ENCODE measurements at places on chromosomes 2 and 18.

DNA sequence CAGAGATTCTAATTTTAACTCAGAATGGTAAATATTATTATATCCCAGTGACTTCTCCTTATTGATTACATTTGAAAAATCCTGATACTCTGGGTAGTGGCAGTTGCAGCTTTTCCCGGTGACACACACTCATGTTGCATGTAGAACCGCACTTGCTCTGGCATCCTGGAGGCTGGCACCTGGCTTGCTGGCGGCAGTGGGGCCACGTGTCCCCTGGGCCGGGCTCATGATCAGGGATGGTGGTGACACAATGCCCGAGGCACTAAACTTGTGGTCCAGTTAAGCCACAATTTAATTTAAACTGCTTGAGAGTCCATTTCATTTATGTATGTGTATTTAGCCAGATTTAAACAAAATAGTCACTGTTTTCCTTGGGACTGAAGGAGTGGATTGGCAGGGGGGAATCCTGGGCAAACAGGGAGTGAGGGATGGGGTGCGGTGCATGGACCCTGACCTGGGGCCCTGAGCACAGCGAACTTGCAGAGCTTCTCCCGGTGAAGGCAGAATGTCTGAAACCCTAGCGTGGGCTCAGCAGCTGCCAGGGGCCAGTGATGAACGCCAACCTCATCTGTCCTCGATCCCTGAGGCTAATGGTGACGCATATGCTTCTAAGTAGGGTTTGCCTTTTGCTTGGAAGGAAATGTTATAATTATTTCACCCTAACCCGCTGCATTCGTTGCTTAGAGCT is 50.0 kb downstream of the KCNG2 start:
- no peak for DNase-seq

GRCh38 chr18:74457725-74458421 is 765 bp upstream of the DIPK1C start:
- DNase-seq = no peak

DNA sequence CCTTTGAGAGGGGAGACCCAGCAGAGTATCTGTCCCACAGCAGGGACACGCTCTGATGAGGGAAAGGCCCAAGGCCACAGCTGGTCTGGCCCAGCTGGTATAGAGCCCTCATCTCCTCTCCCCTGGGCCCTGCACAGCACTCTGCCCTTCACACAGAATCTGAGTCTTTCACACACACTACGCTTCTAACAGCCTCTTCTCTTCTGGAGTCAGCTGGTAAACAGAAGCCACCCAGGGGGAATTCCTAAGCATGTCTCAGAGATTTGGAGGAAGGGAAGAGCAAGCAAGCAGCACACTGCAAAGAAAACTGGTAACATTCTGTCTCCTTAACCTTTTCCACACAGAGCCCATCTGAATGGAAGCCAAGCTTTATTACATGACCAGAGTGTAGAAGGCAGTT is 121.1 kb upstream of the ACAA2 start:
- DNase-seq = no peak

GRCh38 chr18:61998335-61998734 is 105.5 kb upstream of the RNF152 start:
- DNase-seq = no peak

GRCh38 chr2:188414411-188414810 is 122.7 kb downstream of the GULP1 start:
- DNase-seq = no peak

- DNase-seq = no peak
These were observed 459.4 kb downstream of the EPHA4 start for GRCh38 chr2:221112744-221113143.

DNA sequence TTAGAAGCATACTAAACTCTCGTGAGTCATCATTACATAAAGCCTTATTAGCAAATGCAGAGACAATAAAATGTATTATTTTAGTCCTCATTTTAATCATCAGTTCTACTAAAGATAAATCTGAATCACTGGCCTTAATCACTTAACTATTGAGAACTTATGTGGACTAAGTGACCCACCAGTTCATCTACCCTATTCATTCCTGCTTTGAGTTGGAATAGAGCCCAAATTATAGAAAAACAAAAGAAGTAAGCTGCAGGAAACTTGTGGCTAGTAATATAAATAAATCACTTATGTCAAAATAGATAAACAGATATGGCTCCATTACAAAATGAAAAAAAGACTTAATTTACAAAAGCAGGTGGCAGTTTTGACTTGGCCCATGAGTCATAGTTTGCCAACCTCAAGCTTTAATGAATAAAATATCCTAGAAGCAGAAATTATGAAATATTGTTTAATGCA is 851.8 kb upstream of the CRIM1 start:
- no peak for DNase-seq

DNA sequence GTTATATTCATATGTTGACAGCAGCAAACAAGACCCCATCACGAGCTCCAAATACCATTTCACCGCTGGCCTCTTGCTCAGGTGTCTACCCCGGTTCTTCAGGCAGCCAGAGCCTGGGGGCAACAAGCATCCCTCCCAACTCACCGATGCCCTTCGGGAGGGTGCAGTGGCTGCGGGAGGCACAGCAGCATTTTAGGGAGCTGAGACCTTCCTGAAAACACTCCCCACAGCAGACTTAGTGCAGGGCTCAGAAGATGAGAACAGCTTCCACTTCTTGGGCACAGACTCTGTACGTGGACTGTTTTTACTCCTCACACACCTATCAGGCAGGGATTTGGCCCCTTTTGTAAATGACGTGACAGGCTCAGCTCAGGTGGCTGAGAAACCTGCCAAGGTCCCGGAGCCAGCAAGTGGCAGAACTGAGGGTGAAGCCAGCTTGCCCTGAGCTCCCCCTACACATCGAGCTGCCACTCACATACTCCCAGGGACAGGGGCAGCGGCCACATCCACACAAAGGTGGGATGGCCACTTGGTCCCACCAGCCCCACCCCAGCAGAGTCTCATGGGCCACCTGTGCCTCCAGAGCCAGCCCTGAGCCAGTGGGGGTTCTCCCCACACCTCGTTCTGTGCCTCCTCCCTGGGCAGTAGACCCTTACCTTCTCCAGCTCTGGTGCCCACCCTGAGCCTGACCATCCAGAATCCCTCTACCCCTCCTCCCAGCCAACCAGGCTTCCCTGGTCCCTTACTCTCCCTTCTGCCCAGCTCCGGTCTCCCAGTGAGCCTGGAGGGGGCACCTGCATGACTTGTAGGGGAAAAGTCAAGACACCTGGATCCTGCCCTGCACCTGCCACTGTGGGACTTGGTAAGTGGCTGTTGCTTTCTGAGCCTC is 28.5 kb downstream of the CYP27C1 start:
- no peak for DNase-seq

DNA sequence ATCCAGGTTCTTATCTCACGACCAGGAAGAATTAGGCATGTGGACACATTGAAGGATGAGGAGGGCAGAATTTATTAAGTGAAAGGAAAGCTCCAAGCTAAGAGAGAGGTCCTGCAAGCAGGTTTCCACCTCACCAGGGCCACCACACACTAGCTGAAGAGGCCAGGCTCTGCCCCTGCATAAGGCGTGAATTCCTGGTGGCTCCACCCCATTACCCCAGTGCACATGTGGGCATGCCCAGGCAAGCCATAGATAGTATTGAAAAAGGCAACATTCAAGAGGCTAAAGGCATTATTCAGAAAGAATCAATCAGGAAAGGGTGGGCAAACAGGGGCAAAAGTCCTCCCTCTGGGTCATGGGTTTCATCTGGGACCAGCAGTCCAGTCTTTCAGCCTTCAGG is 30.9 kb upstream of the GRP start:
- DNase-seq = no peak

GRCh38 chr18:21704603-21705364 is at the start of gene ABHD3:
ABHD3 (minus strand) TSS chr18:21704774; CDS start chr18:21704665, 109 bp downstream.
- DNase-seq = peak; percentile 35

DNA sequence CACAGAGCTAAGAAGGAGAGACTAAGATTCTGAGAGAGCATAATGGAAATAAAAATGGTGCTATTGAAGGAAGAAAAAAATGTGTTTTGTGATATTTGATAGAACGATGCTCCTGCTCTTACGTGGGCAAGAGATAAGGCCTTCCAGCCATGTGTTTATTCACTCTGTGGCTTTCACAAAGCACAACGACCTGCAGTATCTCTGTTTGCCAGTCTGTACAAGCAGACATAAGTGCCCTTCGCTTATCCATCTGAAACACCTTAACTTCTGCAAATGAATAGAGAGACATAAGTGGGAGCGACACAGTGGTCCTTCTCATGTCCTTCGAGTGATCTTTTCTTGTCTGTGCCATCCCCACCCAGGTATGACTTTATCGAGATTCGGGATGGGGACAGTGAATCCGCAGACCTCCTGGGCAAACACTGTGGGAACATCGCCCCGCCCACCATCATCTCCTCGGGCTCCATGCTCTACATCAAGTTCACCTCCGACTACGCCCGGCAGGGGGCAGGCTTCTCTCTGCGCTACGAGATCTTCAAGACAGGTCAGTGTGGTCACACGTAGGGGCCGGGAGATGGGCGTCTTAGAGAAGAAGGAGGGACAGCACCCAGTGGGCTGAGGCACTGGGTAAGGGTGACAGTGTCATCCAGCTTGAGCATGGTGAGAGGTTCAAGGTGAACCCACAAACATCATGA is 33.7 kb downstream of the NRP2 start:
- DNase-seq = no peak

GRCh38 chr2:137223722-137224121 is 458.4 kb downstream of the THSD7B start:
- DNase-seq = no peak

- DNase-seq = no peak
These were observed 860.4 kb upstream of the CRIM1 start for GRCh38 chr2:35495182-35495581.

- no peak for DNase-seq
These were observed 118.4 kb downstream of the ALK start for GRCh38 chr2:29802986-29803385.

DNA sequence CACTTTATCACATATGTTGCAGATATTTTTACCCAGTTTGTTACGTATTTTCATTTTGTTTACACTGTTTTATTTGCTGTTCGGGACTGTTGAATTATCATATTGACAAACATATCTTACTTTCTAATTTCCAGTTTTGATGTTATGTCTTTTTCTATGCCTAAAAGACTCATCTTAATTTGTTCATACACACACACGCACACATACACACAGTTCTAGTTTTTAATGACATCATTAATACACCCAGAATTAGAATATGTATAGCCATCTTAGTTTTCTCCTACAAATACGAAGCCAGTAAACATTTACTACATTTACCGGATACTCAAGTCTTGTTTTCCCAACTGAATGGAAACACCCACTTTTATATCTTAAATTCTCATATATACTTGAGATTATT is 29.2 kb downstream of the ALS2 start:
- DNase-seq = no peak

- no peak for DNase-seq
These were observed 39.8 kb upstream of the SNED1 start for GRCh38 chr2:240958366-240959213.

- DNase-seq = no peak
These were observed 95.7 kb downstream of the NEDD4L start for GRCh38 chr18:58139459-58140386.

- DNase-seq = no peak
These were observed 127.8 kb upstream of the SIX3 start for GRCh38 chr2:44813658-44814057.

DNA sequence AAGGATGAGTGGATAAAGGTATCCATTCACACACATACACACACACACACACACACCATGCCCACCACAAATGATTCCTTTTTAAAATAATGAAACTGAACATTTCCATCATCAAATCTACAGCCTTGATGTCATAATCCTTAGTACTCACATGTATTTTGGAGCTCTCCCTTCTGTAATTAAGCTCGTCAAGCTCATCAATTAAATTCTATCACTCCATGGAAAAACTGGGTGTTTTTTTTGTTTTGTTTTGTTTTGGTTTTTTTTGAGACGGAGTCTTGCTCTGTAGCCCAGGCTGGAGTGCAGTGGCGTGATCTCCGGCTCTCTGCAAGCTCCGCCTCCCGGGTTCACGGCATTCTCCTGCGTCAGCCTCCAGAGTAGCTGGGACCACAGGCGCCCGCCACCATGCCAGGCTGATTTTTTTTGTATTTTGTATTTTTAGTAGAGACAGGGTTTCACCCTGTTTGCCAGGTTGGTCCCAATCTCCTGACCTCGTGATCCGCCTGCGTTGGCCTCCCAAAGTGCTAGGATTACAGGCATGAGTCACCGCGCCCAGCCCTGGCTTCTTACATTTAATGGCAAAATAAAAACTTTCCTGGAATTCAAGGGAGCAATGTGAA is 78.6 kb upstream of the RGPD4 start:
- no peak for DNase-seq

DNA sequence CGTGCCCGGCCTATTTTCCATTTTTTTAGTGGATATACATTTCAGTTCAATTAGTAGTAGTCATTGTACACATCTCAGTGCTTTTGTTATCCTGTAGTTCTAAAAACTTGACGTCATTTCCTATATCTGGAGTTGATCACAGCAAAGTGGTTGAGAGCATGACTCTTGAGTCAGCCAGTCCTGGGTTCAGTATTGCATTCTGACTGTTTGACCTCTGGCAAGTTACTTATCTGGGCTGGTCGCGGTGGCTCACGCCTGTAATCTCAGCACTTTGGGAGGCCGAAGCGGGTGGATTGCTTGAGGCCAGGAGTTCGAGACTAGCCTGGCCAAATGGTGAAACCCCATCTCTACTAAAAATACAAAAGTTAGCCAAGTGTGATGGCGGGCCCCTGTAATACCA is 50.4 kb upstream of the PPM1B start:
- no peak for DNase-seq

GRCh38 chr2:100197631-100198153 is 55.3 kb upstream of the AFF3 start:
- DNase-seq = no peak

GRCh38 chr2:150091846-150092245 is 395.6 kb downstream of the RND3 start:
- DNase-seq = no peak

GRCh38 chr2:97908208-97908676 is 87.5 kb downstream of the TMEM131 start:
- DNase-seq = no peak

DNA sequence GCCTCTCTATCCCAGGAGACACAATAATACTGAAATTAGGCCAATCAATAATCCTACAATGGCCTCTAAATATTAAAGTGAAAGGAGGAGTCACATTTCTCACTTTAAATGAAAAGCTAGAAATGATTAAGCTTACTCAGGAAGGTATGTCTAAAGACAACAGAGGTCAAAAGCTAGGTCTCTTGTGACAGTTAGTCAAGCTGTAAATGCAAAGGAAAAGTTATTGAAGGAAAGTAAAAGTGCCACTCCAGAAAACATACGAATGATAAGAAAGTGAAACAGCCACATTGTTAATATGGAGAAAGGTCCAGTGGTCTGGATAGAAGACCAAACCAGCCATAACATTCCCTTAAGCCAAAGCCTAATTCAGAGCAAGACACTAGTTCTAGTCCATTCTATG is 9.5 kb downstream of the SESTD1 start:
- DNase-seq = no peak

DNA sequence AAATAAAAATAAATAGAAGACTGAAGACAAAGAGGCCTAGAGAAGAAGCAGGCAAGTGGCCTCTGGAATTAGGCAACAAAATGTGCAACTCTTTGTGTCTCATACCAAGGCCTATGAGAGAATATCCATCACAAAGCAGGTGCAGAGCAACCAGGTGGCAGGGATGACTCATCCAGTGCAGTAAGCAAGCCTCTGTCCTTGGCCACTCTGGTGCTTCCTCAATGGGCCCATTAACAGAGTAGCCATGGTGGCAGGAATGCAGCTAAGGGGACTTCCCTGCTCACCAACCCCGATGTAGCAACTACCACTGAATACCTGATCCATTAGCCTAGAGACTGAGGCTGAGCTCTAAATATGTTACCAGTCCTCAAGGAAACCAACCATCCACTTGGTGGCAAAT is 11.0 kb upstream of the EPG5 start:
- DNase-seq = no peak

- DNase-seq = peak; percentile 61
These were observed 14.7 kb downstream of the GRB14 start for GRCh38 chr2:164606557-164606956.
